Caudate nucleus (tissue), 63 donors: ENCODE measurements at places on chromosomes 6 and 20.

- no peak for DNase-seq
Measured at GRCh38 chr6:10678456-10678855, 16.0 kb downstream of the C6orf52 start.

DNA sequence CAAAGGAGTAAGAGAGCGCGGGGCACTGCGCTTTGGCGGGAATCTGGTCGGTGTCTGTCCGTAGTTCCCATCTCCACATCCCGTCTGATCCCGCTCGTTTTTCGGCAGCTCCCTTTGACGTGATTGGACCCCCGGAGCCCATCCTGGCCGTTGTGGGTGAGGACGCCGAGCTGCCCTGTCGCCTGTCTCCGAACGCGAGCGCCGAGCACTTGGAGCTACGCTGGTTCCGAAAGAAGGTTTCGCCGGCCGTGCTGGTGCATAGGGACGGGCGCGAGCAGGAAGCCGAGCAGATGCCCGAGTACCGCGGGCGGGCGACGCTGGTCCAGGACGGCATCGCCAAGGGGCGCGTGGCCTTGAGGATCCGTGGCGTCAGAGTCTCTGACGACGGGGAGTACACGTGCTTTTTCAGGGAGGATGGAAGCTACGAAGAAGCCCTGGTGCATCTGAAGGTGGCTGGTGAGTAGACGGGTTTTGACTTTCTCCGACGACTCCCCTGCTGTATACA lies 1.4 kb downstream of the BTN1A1 start:
- DNase-seq = no peak

- DNase-seq = no peak
Measured at GRCh38 chr20:37630166-37630565, 63.7 kb upstream of the CTNNBL1 start.

GRCh38 chr6:116087437-116088027 lies 13.1 kb upstream of the NT5DC1 start:
- DNase-seq = no peak

GRCh38 chr6:157666729-157667128 lies 156.3 kb upstream of the SNX9 start:
- no peak for DNase-seq

DNA sequence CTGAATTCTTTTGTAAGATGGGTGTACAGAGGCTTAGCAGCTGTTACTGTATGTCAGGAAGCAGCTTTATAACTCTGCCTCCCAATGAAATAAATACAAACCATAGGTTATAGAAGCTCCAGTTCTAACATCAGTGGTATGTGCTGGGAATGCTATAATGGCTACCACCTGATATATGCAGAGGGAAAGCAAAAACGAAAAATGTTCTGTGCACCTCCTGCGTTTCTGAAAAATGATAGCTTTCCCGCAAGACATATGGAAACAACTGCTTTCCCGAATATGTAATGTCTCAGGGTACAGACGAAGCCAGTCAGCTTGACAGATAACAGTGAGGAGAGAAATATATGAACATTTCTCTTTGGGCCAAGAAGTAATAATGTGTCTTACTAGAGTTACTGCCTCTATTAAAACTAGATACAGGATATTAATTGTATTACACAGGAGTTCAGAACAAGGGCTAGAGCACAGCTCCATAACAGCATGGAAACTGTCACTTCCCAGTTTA lies 517.0 kb upstream of the NRSN1 start:
- no peak for DNase-seq

DNA sequence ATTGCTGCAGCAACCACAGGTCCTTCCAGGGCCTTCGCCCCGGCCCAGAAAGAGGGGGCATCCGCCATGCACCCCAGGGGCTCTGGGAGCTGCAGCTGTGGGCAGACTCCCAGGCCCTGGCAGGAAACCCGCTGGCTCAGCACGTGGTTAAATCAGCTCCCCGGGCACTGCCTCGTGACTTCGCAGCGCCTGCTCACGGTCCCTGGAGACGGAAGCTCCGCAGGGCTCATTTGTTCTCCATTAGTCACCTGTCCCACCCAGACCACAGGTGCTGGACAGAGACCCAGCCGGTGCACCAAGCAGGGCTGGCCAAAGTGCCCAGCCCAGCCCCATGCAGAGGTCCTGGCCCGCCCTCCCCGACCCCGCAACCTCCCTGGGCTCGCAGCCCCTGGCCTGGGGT lies 14.7 kb downstream of the KCNQ2 start:
- peak; percentile 34 for DNase-seq

GRCh38 chr6:135047336-135047735 lies 7.3 kb downstream of the HBS1L start:
- DNase-seq = no peak

- DNase-seq = no peak
Measured at GRCh38 chr6:131761060-131761761, 46.6 kb upstream of the ENPP1 start.

DNA sequence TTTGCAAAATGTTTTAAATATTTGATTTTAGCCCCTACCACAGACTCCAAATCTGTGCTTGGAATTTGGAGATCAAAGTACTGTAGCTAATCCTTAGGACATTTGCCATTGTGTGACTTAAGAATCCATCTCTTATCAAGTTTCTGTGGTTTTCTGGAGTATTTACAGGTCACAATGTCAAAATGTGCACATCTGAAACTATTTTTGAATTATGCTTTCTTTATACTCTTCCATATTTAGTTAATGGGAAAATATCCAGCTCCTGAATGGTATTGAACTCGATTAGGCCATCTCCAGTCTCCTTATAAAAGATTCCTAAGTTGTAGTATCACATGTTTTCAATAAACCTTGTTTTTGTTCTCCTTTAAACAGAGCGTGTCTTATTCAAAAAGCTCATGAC lies 162.5 kb downstream of the KHDC1L start:
- DNase-seq = no peak

GRCh38 chr6:118403036-118403435 lies 145.1 kb upstream of the PLN start:
- no peak for DNase-seq

DNA sequence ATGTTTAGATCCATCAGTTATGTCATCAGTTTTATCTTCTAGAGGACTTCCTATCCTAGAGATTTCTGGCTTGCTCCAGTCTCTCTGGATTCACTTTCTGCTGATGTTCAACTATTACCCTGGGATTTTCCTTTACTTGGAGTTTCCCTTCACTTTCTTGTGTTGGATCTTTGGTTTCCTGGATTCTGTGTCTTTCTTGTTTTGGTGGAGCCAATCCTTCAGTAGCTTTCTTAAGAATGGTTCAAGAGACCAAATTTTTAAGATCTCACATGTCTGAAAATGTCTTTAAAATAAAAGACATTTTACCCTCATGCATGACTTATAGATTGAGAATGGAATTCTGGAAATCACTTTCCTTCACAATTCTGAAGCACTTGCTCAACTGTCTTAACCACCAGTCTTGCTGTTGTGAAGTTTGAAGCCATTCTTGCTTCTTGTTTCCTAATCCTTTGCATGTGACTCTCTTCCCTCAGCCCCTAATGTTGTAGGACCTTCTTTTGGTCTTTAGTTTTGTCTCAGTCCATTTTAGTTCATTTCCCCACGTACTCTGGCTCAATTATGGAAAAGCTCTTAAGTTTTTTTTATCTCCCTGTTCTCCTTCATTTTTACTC lies 87.9 kb downstream of the ARID1B start:
- DNase-seq = no peak

GRCh38 chr20:59042151-59042795 lies at the start of gene PRELID3B:
Gene PRELID3B (minus strand): TSS chr20:59042786. CDS start chr20:59042730, 56 bp downstream.
- DNase-seq = no peak

DNA sequence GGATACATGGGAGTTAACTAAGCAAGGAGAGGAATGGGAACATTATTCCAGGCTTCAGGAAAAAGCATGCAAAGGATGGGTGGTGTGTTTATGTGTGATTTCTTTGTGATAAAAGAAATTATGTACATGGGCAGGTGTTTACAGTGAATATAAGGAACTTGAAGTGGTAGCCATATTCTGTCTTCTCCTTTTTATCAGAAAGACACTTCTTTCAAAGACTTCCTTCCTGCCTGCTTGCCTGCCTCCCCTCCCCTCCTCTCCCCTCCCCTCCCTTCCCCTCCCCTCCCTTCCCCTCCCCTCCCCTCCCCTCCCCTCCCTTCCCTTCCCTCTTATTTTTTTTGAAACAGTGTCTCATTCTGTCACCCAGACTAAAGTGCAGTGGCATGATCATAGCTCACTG lies 14.4 kb downstream of the CYB5R4 start:
- DNase-seq = no peak

DNA sequence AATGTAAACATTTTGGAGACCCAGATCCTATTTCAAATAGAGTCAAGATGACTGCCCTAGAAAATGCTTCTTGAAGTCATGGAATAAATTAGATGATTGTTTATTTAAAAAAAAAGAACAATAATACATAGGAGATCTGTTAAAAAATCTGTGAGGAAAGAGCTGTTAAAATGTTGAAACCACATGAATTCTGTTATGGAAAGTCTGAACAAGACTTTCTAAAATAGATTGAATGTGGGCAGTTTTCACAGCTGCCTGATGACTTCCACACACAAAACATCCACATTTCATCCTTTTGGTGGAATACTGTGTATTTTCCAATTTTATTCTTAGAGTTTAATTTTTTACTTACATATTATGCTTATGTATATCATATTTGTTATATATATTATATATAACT lies 186.1 kb downstream of the LAMA2 start:
- no peak for DNase-seq

DNA sequence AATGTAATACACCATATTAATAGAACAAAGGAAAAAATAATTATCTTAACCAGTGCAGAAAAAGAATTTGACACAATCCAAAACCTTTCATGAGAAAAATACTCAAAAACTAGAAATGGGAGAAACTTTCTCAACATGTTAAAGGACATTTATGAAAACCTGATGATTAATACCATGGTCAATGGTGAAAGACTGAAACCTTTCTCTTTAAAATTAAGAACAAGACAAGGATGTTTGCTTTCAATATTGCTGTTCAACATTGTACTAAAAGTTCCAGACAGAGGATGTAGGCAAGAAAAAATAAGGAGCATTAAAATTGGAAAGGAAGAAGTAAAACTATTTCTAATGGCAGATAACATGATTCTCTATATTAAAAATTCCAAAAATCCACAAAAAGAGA lies 981.3 kb upstream of the FLRT3 start:
- DNase-seq = no peak

DNA sequence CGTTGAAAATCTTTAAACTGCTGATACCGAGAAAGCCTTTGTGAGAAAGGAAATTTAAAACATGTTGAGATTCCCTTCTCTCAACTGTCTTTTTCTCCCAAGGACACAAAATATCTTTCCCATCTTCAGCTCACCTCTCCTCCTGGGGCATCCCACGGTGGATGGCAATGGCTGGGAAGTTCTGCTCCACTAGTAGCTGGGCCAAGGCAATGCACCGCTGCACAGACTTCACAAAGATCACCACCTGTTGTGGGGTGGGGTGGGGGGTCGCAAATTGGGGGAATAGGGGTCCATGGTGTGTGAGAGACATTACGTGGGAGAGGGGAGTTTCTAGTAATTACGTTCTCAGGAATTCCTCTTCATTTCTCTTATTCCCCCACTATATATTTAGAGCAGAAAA lies 2.4 kb downstream of the MCCD1 start:
- no peak for DNase-seq

DNA sequence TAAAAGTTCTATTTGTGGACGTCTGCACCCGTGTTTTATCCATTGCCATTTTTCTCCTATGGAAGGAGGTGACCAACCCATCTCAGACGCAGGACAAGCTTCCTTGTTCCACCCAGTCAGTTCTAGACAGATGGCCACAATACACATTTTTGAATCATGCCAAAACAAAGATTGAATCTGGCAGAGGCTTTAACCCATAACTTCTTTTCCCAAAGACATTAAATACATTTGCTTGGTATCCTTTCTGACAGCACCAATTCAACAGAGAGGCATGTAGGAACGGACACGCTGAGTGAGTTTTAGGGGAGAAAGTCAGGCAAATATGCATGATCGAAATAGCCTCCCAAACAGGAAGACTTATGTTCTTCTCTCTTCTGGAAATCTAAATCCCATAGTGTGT lies 552.7 kb upstream of the AGPAT4 start:
- no peak for DNase-seq

DNA sequence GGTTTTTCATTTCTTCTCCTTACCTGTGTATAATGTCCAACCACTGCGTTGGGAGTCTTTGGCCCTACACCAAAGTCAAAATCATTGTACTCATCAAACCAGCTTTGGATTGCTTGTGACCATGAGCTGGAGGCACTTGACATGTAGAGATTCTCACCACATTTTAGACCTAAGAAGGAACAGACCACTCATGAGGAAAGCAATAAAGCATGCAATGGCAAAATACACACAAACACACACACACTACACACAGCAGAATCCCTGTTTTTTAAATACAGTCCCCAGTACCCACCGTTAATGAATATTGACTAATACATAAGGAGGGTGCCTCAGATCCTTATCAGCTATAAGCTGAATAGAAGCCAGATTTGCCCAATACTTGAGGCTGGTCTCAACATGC lies 10.5 kb downstream of the CRISP3 start:
- no peak for DNase-seq

DNA sequence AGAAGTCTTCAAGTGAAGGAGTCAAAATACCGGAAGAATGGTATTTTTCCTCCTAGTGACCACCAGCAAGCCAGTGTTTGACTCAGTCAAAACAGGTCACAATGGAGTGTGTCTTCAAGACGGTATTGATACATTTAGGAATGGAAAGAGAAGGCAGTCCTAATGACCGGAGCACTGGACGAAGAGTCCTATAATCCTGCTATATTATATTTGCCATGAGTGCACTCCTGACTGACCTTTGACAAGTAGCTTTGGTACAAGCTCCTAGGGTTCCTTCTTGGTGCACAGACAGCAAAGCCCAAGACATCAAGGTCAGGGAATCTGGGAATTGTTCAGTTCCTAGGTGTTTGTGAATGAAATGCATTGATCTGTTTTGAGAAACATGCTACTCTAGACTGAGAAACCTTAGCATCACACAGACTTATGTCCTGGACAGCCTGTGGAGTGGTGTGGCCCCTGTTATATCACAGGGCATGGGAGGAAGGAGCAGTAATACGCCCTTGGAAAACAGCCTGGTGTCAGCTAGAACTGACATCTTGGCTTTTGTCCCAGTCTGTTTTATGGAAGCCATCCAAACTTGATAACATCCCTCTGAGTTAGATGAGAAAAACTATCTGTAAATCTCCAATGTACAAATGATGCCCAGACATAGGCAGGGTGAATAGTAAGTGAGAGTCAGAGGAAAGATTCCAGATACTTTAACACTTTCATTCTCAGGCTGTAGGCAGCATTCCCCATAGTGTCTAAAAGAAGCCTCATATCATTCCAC lies 18.5 kb downstream of the NOX3 start:
- DNase-seq = no peak

DNA sequence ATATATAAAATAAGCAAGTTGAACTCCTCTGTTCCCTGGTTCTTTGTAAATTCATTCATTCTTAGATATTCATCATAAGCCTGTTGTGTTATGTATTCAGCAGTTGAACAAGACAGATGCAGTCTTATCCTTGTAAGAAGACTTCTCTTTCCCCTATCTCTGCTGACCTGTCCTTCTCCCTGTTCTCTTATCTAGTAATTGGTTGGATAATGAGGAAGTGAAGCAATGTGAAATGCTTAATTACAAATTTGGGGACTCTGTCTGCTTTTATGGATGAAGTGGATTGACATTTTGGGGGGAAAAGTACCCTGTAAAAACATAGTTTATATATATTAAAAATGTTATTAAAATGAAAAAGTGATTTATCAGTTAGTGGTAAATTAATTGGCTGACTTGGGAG lies 37.0 kb downstream of the CDKAL1 start:
- no peak for DNase-seq
